ENCODE measurements at places on chromosomes 3 and 15.
A peak's percentile ranks its signal among the peaks of the same experiment; 100 is the strongest.

- DNase-seq: no peak
These were observed 100.4 kb upstream of the NR2E3 start for GRCh38 chr15:71709808-71710418.

GRCh38 chr3:12638105-12638504 lies 25.8 kb downstream of the RAF1 start:
- DNase-seq: peak; percentile 11

GRCh38 chr3:187919048-187919447 lies 173.8 kb upstream of the BCL6 start:
- no peak for DNase-seq

- peak; percentile 36 for DNase-seq
These were observed 121.0 kb downstream of the TFDP2 start for GRCh38 chr3:142028243-142028777.

DNA sequence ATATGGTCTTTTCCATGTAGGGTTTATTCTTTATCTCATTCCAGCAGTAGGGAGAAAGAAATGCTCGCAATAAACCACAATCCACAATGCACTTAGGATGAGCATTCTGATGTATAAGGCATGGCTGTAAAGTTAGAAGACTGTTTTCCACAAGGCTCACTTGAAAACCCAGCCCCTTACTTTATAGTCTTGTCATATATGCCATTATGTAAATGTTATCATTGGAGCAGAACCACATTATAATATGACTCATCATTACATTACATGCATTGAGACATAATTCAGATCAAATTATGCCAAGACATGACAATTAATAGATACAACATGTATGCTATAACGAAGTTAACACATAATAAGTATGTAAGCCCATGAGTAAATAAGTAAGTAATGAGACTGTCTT lies 348.1 kb downstream of the LSAMP start:
- DNase-seq: no peak

DNA sequence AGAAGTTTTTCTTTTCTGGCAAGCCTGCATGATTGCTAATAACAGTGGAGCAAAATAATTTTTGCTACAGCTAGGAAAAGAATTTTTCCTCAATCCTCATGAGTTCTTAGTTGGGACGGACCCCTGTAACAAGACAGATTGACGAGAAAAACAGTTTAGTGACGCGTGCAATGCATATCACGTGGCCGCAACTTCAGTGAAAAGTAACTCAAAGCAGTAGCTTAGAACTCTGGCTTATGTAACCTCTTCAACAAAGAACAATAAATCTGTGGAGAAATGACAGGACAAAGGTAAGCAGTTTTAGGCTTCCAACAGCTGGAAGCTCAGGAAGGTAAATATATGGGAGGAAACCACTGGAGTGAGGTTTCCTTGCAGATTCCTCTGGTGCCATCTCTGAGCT lies 19.7 kb downstream of the FAM107A start:
- DNase-seq: no peak

DNA sequence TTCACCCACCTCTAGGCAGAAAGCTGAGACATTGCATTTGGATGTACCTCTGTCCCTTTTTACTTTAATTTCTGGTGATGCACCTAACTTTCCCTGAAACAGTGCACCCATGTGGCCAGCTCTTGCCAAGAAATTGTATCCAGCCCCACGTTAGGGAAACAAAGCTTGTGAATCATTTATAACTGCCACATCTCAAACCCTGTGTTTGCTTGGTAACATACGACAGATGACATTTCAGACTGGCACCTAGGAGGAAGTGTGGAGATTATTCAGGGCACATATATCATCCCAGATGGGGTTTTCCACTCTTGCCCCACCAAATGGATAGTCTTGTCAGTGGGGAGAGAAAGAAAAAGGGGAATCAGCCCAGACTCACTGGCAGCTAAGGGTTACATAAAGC lies 2.1 kb downstream of the CYB561D2 start:
- DNase-seq: peak; percentile 12

DNA sequence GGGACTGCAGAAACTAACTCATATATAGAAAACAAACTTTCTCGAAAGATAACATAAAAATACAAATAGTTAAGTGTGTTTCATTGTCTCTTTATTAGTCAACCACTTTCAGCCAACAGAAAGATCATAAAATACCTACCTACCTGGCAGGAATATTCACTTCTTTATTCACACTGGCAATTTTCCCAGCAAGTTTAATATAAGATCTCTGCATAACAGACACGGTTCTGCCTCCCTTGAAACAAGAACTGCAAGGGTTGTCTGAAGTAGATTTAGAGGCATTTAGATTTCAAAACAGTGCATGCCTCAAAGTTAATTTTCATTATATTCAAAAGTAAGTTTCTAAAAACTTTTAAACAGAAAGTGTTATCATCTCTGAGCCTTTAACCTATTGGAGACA lies 7.1 kb downstream of the NPTN start:
- DNase-seq: no peak

GRCh38 chr3:129360705-129361460 lies 67.6 kb downstream of the EFCAB12 start:
- DNase-seq: peak; percentile 85

GRCh38 chr3:87084868-87085267 lies 93.9 kb upstream of the VGLL3 start:
- DNase-seq: no peak

DNA sequence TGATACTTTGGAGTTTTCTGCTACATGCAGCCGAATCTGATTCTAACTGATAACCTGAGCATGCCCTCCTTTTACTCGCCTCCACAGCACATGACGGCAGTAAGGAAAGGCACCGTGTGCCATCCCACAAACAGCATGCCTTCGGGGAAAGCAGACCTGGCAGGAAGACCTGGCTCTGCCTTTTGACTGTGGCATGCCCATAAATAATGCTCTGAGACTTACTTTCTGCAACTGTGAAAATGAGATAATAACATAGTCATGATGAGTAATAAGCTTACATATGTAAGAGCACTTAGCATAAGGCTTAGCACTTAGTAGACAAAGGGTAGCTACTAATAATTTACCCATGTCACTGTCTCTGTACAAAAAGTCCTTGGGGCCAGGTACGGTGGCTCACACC lies 32.9 kb downstream of the MTHFS start:
- DNase-seq: no peak

- DNase-seq: peak; percentile 91
These were observed 96.2 kb upstream of the PLCL2 start for GRCh38 chr3:16788440-16789056.

- peak; percentile 48 for DNase-seq
These were observed 134.1 kb downstream of the PDZRN3 start for GRCh38 chr3:73490453-73491286.

DNA sequence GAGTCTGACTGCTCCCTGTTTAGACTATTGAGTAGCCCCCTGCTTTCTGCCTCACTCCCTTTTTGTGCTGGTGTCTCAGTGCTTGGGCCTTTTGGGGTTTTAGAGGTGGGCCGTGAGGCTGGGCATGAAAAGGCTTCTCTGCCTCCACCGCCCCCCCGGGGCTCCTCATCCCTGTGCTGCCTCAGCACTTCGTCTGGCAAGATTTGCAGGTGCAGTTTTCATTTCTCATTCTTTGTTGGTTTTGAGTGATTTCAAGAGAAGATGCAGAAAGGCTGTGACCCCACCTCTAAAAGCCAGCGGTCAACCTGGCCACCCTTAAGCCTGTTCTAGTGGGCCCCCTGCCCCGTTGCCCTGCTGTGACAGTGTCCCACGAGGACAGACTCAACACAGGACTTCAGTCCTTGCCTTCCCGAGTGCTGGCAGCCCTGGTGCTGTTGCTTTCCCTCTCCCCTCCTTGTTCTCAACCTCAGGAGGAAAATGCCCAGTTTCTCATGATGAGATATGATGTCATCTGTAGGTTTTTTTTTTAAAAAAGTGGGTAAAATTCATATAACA lies 38.0 kb downstream of the APBA2 start:
- DNase-seq: no peak

- DNase-seq: no peak
These were observed 63.8 kb downstream of the IGSF11 start for GRCh38 chr3:118970819-118971218.

- DNase-seq: no peak
These were observed 40.6 kb downstream of the TPRA1 start for GRCh38 chr3:127549826-127550467.

GRCh38 chr15:40357723-40358470 lies at the start of gene DISP2:
DISP2 (plus strand) TSS chr15:40358219; CDS start chr15:40358322, 103 bp downstream.
- DNase-seq: peak; percentile 94

- DNase-seq: no peak
These were observed 48.7 kb upstream of the IREB2 start for GRCh38 chr15:78389322-78389721.

DNA sequence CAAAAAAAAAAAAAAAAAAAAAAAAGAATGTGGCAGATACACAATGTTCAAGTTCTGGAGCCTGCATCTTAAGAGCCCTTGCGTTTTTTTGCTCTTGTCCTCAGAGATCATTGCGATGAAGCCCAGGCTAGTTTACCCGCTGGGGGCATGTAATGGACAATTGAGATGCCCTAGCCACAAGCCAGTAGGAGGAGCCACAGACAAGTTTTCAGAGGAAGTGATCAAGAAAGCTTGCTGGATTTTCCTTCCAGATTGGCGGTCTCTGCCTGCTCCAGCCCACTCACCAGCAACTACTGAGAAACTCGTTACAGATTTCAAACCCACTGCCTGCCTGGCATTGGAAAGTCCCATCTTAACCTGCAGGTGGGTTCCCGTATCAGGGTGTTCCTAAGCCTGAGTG lies 192.1 kb upstream of the EOMES start:
- DNase-seq: peak; percentile 15

- peak; percentile 64 for DNase-seq
These were observed 59.7 kb downstream of the GHSR start for GRCh38 chr3:172388412-172389078.

- no peak for DNase-seq
These were observed 71.1 kb upstream of the SPATA12 start for GRCh38 chr3:56989169-56989976.

GRCh38 chr3:81550415-81550814 lies 211.0 kb downstream of the GBE1 start:
- no peak for DNase-seq

DNA sequence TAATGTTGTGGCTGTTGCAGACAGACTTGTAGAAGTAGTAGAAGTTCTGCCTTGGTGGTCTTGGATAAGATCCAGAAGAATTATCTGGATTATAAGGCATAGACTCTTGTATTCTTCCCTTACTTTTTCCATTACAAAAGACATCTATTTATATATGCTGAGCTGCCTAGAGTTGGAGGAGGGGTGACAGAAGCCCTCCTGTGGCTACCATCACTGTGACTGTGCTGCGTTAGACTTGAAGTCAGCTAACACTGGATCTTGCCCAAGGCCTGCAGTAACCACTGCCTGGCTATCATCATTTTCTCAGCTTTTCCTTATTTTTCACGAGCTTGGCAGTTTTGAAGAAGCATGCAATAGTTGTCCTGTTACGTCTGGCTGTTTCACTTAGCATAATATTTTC lies 684.8 kb upstream of the BCHE start:
- no peak for DNase-seq

GRCh38 chr3:148930752-148931151 lies 60.6 kb upstream of the GYG1 start:
- no peak for DNase-seq

GRCh38 chr15:81400640-81401236 lies 26.7 kb upstream of the TMC3 start:
- peak; percentile 62 for DNase-seq

- no peak for DNase-seq
These were observed 61.8 kb downstream of the ATP11B start for GRCh38 chr3:182855076-182855475.

DNA sequence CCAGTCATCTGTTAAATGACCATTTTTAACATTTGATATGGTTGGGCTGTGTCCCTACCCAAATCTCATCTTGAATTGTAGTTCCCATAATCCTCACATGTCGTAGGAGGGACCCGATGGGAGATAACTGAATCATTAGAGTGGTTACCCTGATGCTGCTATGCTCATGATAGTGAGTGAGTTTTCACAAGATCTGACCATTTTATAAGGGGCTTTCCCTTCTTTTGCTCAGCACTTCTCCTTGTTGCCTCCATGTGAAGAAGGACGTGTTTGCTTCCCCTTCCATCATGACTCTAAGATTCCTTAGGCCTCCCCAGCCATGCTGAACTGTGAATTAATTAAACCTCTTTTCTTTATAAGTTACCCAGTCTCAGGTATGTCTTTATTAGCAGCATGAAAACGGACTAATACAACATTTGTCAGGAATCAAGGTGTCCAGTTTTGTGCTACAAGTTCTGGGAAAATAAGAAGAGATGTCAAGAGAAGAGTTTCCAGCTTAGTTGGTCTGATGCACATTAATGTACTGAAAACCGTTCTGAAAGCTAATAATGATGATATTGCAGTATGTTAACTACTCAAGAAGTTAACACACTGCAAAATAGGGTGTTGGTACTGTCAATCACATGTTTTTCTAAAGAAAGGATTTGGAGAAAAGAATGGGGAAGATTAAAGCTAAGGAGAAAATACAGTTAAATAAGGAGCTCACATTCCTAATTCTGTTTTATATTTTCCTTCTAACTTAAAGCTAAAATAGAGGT lies 67.9 kb downstream of the ATP8B4 start:
- DNase-seq: no peak

DNA sequence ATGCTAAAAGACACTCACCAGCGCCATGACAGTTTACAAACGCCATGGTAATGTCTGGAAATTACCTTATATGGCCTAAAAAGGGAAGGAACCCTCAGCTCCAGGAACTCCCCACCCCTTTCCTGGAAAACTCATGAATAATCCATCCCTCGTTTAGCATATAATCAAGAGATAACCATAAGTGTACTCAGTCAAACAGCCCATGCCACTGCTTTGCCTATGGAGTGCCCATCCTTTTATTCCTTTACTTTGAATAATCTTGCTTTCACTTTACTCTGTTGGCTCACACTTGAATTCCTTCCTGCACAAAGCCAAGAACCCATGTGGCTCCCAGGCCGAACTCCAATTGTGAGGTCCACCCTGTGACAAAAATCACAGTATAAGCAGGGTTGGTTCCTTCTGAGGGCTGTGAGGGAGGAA lies 19.1 kb upstream of the FSTL1 start:
- no peak for DNase-seq
